Choroid plexus epithelial cell (primary cell): ENCODE measurements at places on chromosomes 1 and 21.

GRCh38 chr1:244375051-244375450 lies 76.7 kb downstream of the ADSS2 start:
- no peak for DNase-seq

DNA sequence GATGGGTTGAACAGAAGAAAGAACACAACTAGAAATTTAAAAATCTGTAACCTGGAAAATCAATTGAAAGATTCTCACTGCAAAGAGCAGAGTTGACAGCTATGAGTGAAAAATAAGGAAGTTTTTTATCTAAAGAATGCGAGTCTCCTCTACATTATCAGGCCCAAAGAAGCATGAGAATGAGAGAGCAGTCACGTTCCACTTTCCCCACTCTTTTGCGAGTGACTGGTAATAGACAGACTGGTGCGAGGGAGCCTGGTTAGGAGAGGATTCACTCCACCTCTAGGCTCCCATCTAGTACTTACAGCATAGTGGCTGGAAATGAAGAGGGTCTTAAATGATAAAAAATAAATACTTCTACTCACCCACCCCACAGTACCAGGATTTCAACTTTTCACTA lies 52.0 kb downstream of the PRDX6 start:
- no peak for DNase-seq

DNA sequence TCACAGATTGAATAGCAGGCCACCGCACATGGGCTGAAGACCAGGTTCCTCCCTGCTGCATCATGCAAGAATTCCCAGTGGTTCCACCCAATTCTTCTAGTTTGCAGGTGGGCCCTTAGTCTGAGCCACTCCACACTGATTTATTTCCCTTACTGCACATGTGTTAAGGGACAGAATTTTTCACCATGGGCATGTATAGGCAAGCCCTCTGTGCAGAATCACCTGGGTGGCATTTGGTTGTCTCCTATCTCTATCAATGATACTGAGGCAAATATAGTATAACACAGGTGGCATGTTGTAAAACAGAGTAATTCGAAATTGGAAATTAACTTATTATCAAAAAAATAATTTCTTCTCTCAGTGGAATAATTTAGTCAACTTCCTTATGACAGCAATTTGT lies 1892.4 kb downstream of the NCAM2 start:
- DNase-seq = no peak

DNA sequence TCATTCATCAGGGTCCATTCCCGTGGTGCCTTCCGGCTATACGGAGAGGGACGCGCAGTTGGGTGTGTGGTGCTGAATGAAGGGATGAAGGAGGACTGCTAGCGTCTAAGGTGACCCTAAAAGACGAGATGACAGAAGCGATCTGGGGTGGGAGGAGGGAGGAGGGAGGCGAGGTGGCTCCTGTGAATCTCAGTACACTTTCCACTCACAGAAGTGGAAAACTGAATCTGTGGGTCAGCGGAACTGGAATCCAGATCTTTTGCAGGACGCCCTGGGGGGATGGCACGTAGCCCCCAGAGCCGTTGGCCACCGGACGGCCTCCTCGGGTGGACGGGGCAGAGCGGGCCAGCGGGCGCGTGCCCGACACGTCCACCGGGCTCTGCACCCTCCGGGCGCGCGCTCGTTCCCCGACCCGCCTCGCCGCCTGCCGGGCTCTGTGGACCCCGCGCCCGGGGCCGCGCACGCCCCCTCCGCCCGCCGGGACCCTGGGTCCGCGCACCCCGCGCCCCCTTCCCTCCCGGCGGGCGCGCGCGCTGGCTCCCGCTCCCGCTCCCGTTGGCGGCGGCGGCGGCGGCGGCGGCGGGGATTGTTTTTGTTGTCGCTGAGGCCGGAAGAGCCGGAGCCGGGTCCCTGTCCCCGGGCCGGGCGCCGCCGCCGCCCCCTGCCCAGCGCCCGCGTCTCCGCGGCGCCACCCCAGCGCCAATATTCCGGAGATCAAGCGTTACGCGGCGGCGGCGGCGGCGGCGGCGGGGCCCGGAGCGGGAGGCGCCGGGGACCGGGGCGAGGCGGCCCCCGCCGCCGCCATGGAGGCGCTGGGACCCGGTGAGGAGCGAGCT lies at the start of gene AGO4:
AGO4 (plus strand) TSS at position 403 of the 836 bp plus-strand sequence; CDS start at position 804, 401 bp downstream.
- DNase-seq = peak; percentile 61
